ENCODE measurements at places on chromosomes 12 and 14.

DNA sequence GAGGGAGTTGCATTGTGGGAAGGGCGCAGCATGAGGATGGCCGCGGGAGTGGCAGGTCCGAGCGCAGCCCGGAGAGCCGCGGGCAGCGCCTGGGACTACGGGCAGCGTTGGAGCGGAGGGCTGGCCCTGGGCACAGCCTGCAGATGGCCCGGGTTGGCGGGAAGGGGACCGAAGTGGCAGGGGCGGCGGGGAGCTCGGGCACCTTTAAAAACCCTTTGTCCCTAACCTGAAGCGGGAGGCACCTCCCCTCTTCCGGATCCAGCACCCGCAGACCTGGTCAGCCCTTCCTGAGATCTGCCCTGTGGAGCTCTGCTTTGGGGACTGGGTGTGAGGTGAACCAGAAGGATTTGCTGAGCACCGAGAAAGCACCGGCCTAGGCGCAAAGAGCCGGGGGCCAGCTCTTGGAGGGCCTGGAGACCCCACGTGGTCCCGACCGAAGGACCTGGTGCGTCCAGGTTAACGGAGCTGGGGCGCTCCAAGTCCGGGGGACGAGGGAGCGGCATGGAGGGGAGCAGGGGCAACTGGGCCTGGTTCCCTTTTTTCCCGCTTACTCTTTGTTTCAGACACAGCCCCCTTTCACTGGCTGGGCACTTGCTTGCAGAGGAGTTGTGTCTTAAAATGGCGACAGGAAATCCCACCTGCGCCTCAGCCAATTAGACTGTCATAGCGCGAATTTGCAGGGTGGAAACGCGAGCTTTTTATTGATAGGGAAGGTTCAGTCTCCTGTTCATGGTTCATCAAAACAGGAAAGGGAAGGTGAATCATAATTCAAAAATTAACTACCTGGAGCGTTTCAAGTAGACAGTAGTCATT lies 792 bp upstream of the SLC38A1 start:
- DNase-seq = no peak

DNA sequence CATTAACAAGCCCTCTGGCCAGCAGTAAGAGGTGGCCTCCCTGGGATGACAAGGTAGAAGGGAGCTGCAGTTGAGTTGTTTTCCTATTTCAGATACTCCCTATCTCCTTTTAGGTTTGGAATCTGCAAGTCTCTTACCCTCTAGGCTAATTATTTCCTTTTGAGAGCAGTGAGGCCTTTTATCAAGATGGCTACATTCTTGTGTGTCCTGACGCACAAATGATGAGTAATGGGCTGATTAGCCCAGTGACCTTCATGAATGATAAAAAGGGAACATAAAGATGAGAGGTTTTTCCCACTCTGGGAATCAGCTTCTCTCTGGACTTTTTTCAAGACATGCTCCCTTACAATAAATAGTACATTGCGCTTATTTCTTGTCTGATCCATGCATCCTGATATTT lies 22.9 kb downstream of the DYRK2 start:
- no peak for DNase-seq

- DNase-seq = peak; percentile 78
Observed at GRCh38 chr12:89947437-89948270, 239.0 kb upstream of the ATP2B1 start.

GRCh38 chr12:92847368-92847767 lies 81.7 kb downstream of the EEA1 start:
- no peak for DNase-seq

- no peak for DNase-seq
Observed at GRCh38 chr12:74999474-74999873, 210.2 kb downstream of the KCNC2 start.

Measured in pulmonary artery endothelial cell (primary cell).